Adipose tissue (tissue), 3 donors: ENCODE measurements at places on chromosomes 2 and 18. TPM values are rescaled to one million over a fixed set of nuclear protein-coding genes. Genes with fewer than 3 reads are reported as not detected.

Gene M1AP
- 0.48 TPM for polyA plus RNA-seq

Gene COL4A4
- 0.67 TPM for polyA plus RNA-seq

Gene NEB
- 1.0 TPM for polyA plus RNA-seq

Gene APLF
- polyA plus RNA-seq: 0.67 TPM

Gene DYNAP
- 0.10 TPM for polyA plus RNA-seq

Gene LYPD1
- polyA plus RNA-seq: not detected

Gene CGREF1
- polyA plus RNA-seq: 12.7 TPM

Gene KIAA2012
- 0.01 TPM for polyA plus RNA-seq

Gene RMND5A
- 16.3 TPM for polyA plus RNA-seq

Gene SLC5A7
- polyA plus RNA-seq: 0.01 TPM

Gene SKA1
- 0.15 TPM for polyA plus RNA-seq

Gene NAT8
- not detected for polyA plus RNA-seq

Gene CCDC138
- polyA plus RNA-seq: 0.52 TPM

Gene IL18R1
- polyA plus RNA-seq: 4.8 TPM

Gene RAB6C
- polyA plus RNA-seq: not detected

Gene LIMS2
- 282 TPM for polyA plus RNA-seq

Gene EVX2
- not detected for polyA plus RNA-seq

Gene SLC9A4
- 0.01 TPM for polyA plus RNA-seq

Gene TRIM43
- polyA plus RNA-seq: not detected

Gene TEKT4
- not detected for polyA plus RNA-seq

Gene POTEC
- polyA plus RNA-seq: 0.06 TPM

Gene ALKAL2
- 16.4 TPM for polyA plus RNA-seq

Gene NXPH2
- polyA plus RNA-seq: not detected

Gene DSC3
- polyA plus RNA-seq: 0.05 TPM

Gene ARHGAP15
- polyA plus RNA-seq: 0.54 TPM

Gene UGT1A4
- not detected for polyA plus RNA-seq

Gene KCNG2
- polyA plus RNA-seq: 0.42 TPM

Gene MOCOS
- 4.7 TPM for polyA plus RNA-seq

Gene ALPP
- polyA plus RNA-seq: not detected

Gene PTPN18
- polyA plus RNA-seq: 36.3 TPM
